ENCODE measurements at places on chromosomes 12 and 14. TPM values are rescaled to one million over a fixed set of nuclear protein-coding genes. Genes with fewer than 3 reads are reported as not detected.

The DCAF4 gene
- 12.8 TPM for total RNA-seq

- no peak for DNase-seq
These were observed 33.3 kb upstream of the C2CD5 start for GRCh38 chr12:22577667-22578066.

DNA sequence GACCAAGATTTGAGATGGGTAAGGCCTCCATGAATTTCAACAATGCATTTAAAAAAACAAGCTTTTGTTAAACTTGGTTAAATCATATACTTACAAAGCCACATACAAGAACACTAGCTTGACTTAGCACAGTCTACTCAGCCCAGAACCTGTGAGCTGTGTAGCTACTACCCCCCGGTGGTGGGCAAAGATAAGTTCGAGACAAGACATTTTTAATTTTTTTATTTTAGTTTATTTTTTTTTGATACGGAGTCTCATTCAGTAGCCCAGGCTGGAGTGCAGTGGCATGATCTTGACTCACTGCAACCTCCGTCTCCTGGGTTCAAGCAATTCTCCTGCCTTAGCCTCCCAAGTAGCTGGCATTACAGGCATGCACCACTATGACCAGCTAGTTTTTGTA, 3.7 kb upstream of the NECAP1 start:
- DNase-seq, result peak; percentile 63

- no peak for DNase-seq
These were observed 188.9 kb downstream of the TMX1 start for GRCh38 chr14:51428981-51429380.

- peak; percentile 92 for DNase-seq
These were observed 43.5 kb downstream of the SYNE2 start for GRCh38 chr14:63896278-63896720.

DNA sequence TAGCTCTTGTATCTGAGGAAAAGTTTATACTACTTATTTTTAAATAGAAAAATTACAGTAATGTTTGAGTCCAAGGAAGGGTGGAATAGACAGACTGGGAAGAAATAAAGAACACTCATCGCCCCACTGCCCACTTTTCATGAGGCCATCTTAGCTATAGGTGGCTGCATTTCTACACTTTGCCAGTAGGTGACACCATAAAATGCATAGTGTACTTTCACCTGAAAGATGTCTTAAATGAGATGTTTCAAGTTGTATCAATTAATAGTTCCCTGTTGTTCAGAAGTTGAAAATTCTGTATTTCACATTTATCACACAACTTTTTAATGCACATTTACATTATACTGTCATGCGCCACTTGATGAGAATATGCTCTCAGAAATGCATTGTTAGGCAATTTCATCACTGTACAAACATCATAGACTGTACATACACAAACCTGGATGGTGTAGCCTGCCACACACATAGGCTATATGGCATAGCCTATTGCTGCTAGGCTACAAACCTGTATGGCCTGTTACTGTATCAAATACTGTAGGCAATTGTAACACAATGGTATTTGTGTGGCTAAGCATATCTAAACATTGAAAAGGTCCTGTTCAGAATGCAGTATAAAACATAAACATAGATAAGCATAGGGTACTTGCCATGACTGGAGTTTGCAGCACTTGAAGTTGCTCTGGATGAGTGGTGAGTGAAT, 27.6 kb downstream of the PMCH start:
- DNase-seq, result no peak

- peak; percentile 27 for DNase-seq
These were observed 465.7 kb downstream of the NOVA1 start for GRCh38 chr14:26132061-26132645.

- DNase-seq, result no peak
These were observed 142.5 kb upstream of the OVCH1 start for GRCh38 chr12:29639893-29640495.

- DNase-seq, result no peak
These were observed 19.7 kb upstream of the DUSP16 start for GRCh38 chr12:12582193-12582881.

GRCh38 chr14:22737052-22737451, 29.4 kb upstream of the OXA1L start:
- no peak for DNase-seq

- no peak for DNase-seq
These were observed 340.0 kb downstream of the C12orf50 start for GRCh38 chr12:87689196-87689595.

- DNase-seq, result no peak
These were observed 187.0 kb upstream of the C14orf180 start for GRCh38 chr14:104392396-104393198.

GRCh38 chr12:106190581-106190980, 51.8 kb upstream of the NUAK1 start:
- DNase-seq, result no peak

DNA sequence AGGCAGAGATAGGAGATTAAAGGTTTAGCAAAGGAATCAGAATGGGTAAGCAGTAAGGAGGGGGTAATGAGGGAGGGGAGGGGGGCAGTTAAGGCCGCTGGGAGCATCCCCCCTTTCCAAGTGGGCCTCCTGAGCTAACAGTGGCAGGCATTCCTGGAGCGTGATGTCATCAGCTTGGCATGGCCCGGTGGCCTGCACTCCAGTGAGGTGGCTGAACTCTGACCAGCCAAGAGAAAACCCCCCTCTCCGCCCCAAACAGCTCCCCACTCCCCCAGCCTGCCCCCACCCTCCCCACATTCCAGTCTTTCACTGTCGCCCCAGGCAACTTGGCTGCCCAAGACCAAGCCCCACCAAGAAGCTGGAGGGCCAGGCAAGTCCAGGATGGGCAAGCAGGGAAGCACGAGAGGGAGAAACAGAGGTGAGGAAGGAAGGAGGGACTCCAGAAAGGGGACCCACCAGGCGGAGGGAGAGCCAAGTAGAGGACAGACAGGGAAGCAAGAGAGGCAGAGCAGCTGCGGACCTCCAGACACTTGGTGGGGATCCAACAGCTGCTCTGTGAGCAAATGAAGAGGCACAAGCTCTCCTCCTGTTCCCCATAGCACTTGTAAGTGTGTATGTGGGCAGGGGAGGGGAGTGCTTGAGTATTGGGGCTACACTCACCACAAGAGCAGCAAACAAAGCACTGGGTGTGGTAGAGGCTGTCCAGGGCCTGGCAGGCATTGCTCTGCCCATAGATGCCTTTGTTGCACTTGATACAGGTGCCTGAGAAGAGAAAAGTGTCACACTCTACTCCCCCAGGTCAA, 4.5 kb downstream of the AJUBA start:
- no peak for DNase-seq

All from pulmonary artery endothelial cell (primary cell).